Osteocyte (in vitro differentiated cells): ENCODE measurements at places on chromosomes 3 and 15.

- DNase-seq = no peak
Observed at GRCh38 chr3:26345613-26346012, 277.0 kb upstream of the LRRC3B start.

GRCh38 chr3:123281406-123281805 is 79.7 kb downstream of the SEC22A start:
- DNase-seq = no peak

- DNase-seq = no peak
Observed at GRCh38 chr3:37816271-37816670, 45.4 kb upstream of the CTDSPL start.

GRCh38 chr15:65857718-65858402 is 11.4 kb upstream of the RAB11A start:
- no peak for DNase-seq

DNA sequence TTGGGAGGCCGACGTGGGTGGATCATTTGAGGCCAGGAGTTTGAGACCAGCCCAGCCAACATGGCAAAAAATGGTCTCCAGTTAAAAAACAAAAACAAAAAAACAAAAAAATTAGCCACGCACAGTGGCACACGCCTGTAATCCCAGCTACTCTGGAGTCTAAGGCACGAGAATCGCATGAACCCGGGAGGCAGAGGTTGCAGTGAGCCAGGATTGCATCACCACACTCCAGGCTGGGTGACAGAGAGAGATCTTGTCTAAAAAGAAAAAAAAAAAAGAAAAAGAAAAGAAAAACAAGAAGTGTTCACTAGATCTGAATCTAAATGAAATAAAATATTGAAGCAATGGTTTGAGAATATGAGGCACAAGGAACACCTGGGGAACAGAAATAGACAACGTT is 36.7 kb downstream of the SLC9A9 start:
- DNase-seq = no peak
